ENCODE measurements at places on chromosomes 11 and 22.

- DNase-seq: no peak
Observed at GRCh38 chr11:130847517-130847916, 68.8 kb downstream of the SNX19 start.

DNA sequence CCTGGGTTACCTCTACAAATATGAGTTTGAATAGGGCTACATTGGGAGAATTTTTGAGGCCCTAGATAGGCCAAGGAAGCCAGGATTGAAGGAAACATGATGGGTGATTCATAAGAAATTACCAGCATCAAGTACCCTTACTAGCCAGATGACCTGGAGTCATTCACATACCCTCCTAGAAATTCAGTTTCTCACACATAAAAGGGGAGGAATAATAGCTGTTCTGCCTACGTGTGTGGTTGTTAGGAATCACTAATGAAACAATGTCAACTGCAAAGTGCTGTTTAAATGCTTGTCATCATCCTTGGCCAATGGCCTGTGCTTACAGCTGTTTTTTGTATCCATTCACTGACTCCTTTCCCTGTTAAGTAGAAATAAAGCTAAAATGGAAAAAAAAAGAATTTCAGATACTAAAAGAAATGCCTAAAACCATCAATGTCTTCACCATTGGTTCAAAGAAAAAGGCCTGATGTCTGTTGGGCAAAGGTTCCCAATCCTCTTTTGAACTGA lies 114.4 kb downstream of the NCAM1 start:
- DNase-seq: no peak

- DNase-seq: peak; percentile 33
Observed at GRCh38 chr22:26671317-26672059, 14.1 kb downstream of the MIAT start.

DNA sequence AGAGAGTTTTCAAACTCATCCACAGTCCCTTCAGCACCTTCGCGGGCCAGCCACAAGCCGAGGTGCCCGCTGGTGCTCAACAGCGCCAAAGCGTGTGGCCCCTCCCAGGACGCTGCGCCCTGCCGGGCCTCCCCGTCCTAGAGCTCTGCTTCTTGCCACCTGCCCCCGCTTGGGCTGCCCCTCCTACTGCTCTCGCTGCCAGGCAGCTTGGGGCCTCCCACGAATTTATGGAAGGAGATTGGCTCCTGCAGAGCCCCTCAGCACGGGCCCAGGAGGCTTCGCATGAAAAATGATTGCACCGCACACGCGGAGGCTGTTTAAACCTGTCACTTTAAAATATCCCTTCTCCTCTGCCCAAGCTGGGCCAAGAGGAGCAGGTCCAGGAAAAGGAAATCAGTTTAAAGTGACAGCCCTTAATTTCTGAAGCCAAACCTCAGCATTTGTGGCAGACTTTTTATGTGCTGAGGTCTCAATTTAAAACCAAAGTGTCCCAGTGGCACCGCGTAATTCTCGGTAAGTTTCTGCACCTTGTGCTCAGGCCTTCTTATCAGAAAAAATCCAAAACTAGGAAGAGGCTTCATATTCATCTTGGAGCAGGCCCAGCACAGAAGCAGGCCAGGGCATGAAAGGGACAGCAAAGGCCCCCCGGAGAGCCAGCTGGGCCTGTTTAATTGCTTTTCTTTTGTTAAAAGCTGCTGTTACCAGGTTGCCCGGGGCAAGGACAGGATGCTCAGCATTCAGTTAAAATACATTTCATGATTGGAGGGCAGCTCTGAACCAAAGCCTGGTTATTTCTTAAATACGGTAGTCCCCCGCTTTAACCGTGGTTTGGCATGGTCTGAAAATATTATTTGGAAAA lies 303.6 kb downstream of the OPCML start:
- DNase-seq: no peak

DNA sequence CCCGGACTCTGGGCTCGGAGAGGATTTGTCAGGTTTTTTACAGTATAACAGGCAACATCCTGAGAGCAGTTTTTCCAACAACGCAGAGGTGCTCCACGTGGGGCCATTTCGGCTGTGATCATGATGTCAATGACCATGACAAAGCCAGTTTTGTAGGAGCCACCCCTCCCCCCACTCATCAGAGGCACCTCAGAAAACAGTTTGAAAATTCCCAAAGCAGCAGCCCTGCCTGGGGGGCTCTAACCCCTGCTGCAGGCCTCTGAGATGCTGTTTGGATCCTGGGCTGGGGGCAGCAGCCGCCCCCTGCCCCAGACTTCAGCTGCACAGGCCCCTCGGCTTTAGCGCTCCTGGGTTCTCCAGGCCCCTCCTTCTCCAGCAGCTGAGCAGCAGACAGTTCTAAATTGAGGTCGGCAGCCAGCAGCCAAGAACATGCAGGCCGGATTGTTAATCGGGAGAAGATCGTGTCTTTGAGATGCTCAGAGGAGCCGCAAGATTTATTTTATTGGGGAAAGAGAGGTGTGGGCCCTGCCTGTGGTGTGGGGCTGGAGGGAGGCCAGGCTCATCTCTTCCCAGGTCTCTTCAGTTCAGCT lies 19.4 kb downstream of the NFAM1 start:
- DNase-seq: no peak

DNA sequence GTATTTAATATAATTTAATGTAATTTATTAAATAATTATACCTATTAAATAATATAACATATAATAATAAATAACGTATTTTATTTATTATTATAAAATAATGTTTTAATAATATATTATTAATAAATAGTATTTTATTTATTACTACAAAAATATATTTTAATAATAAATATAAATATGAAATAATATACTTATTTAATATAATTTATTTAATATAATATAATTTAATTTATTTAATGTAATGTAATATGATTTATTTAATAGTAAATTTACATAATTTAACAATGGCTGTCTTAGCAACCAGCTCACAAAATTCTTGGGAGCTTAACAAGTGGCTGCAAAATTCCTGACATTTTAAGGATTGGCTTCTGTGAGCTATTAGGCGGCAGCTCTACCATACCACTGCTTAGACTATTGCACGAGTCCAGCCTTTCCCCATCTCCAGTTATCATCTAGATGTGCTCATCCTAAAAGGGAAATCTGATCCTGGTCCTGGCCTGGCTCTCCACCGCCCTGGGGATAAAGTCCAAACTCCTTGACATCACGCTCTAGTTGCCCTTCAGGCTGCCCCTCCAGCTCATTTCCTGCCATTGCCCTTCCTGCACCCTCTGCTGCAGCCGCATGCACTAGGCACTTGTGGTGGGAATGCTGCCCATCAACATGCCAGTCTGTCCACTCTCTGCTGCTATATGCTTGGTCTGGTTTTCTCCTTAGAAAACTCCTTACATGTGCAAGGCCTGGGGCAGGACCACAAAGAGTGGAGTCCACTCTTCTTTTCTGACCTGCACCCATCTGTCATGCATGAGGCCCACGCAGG lies 9.8 kb downstream of the MMP20 start:
- DNase-seq: no peak

DNA sequence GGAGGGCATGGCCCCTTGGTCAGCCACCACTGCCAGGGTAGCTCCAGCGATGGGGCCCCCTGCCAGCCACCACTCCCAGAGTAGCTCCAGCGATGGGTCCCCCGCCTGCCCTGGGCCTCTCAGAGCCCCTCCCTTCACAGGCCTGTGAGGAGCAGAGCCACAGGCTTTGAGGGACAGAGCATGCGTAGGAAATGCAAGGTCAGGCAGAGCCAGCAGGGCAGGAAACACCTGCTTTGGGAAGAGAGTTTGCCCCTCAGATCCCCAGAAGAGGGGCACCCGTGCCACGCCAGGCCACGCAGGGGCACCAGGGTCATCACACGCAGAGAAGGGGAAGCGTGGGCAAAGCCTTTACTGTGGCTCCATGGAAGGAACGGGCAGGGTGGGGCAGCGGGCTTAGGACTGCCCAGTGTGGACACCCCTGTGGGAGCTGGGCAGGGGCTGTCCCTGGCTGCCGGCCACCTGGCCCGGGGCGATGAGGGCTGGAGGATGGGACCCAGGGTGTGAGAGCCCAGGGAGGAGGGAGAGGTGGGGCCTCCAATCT lies 477.8 kb downstream of the BRD1 start:
- DNase-seq: no peak

- no peak for DNase-seq
Observed at GRCh38 chr11:94647926-94648325, 80.8 kb downstream of the PIWIL4 start.

GRCh38 chr11:65792456-65792855 lies 5.6 kb downstream of the OVOL1 start:
- DNase-seq: no peak

GRCh38 chr11:8247312-8247711 lies 16.4 kb downstream of the LMO1 start:
- no peak for DNase-seq

DNA sequence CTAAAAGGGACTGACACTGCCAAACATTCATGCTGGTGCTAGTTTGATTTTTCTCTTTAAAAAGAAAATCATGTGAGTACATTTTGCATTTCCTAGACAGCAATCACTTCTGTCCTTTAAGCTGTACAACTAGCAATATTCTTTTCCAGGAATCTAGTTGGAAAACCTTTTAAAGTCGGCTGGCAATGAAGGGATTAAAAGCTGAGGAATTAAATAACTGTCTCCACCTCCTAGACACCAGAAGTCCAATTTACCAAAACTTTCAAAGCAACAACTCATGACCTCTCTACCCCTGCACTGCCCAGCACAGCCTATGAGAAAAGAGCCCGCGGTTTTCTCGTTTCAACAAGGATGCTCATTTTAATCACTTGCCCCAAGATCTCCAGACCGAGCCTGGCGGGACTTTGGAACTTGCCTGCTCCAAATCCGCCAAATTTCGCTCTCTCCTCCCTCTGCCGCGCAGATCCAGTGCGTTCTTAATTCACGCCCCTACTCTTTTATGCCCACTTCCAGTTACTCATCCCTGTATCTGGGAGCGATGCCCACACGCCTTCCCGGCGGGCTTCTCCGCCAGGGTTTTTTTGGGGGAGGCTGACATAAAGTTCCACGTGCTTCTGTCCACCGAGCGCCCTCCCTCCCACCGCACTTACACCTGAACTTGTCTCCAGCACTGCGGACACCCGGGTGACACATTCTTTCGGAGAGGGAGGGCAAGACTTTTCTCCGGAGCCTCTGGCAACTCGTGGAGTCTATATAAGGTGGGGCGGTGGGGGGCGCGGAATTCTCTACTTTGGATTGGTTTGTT lies 2.5 kb downstream of the MPPED2 start:
- DNase-seq: no peak

DNA sequence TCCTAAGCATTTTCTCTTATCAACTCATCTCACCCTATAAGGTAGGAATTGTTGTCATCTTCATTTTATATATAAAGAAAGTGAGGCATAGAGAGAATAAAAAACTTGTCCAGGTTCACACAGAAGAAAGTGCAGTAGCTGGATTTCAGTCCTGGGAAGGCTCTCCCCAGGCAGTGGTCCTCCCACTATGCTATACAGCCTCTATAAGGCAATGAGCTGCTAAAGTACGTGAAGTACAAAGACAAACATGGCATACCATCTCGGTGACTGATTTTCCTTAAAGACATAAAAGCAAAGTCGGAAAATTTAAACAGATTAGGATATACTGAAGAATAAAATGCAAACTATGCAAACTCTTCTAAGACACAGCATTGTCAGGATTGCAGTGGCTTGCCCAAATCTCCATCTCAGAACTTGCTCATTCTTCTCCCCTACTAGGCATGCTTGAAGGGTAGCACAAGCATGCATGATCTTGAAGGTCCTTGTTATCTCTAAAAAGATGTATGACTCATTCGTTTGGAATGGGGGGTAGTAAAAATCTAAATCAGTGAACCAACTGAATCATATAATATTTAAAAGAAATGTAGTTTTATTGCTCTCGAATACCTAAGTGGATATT lies 97.8 kb upstream of the CSNK2A3 start:
- DNase-seq: no peak

- DNase-seq: no peak
Observed at GRCh38 chr11:62264004-62264403, 6.0 kb upstream of the SCGB2A2 start.

- DNase-seq: no peak
Observed at GRCh38 chr11:68444566-68444965, 16.0 kb upstream of the PPP6R3 start.

- DNase-seq: no peak
Observed at GRCh38 chr11:27420722-27421572, 51.6 kb downstream of the LGR4 start.

DNA sequence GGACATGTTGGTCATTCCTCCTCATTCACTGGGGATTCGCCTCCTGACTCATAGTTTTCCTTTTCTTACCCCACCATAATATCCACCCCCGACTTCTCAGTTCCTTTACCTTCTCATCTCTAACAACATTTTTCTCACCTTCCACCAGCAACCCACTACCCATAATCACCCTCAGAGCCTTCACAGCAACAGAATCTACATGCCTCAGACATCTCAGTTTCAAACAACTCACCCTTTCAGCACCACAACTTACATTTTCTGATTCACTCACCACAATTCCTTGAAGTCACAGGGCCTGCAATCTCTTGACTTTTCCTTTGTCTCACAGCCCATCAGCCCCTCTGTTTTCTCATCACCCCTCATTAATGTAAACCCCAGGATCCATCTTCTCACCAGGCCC lies 2.3 kb upstream of the MTNR1B start:
- no peak for DNase-seq

- DNase-seq: no peak
Observed at GRCh38 chr22:22197993-22198402, 46.6 kb upstream of the VPREB1 start.

- no peak for DNase-seq
Observed at GRCh38 chr11:117872975-117873827, 3.3 kb downstream of the FXYD6 start.

DNA sequence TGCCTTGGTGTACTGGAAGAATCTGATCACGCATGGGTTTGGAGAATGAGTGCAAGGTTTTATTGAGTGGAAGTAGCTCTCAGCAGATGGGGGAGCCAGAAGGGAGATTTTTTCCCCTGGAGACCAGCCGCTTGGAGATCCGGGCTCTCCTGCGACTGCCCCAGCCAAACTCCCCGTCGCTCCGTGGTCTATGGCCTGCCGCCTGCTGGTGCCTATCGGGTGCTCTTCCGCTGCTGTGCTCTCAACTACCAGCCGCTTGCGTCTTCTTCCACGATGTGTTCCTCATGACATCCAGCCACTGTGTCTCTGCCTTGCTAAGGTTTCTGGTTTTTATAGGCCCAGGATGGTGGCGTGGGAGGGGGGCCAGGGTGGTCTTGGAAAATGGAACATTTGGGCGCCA lies 145.6 kb upstream of the UBASH3B start:
- no peak for DNase-seq

- no peak for DNase-seq
Observed at GRCh38 chr11:132493801-132494200, 1038.5 kb downstream of the OPCML start.

- no peak for DNase-seq
Observed at GRCh38 chr22:45892681-45893461, 84.1 kb downstream of the WNT7B start.

GRCh38 chr11:95398437-95399112 lies 167.6 kb upstream of the SESN3 start:
- DNase-seq: no peak
